ENCODE measurements at places on chromosomes 4 and X.

- DNase-seq, result no peak
Measured at GRCh38 chr4:1547856-1548826, 136.0 kb downstream of the FAM53A start.

DNA sequence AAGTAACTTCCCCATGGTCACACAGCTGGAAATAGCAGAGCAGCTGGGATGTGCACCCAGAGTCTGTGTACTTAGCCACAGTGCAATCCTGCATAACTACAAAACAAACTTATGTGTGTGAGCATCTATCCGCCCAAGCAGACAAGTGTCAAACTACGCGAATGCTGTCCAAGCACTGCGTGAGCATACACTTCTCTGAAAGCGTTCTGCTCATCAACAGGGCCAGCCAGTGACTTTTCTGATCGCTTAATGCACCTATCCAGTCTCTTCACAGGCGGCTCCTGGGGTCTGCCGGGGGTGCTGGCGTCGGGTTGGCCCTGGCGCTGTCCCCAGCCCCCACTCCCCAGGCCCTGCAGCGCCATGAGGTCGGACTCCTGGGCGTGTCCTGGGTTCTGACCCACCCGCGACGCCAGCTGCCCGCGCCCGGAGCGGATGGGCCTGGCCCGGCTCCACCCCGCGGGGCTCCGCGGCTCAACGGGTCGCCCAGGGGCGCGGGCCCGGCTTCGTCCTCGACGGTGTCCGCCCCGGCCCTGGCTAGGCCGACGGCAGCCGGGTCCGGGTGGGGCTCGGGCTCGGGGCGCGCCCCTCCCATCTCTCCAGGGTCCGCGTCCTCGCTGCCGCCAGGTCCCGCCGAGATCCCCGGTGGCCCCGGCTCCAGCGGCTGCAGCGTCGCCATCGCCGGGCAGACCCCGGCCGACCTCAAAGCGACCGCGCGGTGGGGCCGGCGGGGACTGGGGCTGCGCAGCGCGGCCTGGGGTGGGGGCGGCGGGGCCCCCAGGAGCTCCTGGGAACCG, 1.3 kb upstream of the ZNF141 start:
- no peak for DNase-seq

- no peak for DNase-seq
Measured at GRCh38 chr4:122798917-122799316, 27.7 kb upstream of the FGF2 start.

DNA sequence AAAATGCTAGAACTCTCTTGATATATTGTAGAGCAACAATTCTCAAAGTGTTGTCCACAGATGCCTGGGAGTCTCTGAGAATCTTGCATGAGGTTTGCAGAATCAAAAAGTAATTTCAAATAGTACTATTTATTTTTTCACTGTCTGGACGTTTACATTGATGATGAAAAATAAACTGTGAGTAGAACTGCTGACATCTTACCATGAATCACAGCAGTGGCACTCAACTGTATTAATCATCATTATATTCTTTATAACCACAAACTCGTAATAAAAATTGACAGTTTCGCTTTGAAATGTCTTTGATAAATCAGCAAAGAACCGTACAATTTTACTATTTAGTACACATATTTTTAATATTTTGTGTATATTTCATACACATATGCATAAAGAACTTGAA, 94.5 kb downstream of the NAF1 start:
- no peak for DNase-seq

DNA sequence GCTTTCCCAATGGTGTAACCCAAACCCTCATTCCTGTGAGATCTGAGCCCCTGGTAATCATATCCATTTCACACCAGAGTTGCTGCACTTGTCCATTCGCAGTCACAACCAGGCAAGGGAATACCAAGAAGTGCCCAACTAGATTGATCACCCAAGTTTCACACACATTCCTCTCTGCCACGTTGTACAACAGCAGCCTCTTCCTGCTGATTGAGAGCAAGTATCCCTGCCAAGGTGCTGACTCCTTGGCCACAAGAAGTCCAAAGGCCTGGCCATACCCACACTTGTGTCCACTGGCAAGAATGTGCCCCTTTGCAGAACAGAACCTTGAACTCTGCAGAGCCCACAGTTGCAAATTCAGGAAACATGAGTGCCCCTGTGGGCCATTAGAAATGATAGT, 6.5 kb upstream of the ACOT9 start:
- DNase-seq, result no peak

DNA sequence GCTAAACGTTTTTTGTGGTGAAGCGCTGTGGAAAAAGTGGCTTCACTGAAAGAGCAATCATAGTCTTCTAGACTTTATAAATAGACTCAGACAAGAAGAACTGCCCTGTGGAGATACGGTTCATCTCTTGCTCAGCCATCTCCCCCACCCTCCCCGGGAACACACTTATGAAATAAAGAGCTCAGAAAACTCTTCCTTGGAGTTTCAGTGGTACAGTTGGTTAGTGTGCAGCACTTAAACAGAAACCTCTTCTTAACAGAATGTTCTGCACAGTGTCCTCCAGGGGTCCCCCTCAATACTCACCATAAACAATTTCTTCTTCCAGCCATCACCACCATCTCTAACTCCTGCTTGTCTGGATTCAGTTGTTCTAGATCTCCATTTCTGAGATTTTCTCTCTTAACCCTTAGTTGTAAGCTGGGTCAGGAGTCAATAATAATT, 313.0 kb downstream of the ARHGAP10 start:
- DNase-seq, result no peak

GRCh38 chr4:70654605-70655011, 11.7 kb downstream of the JCHAIN start:
- no peak for DNase-seq

DNA sequence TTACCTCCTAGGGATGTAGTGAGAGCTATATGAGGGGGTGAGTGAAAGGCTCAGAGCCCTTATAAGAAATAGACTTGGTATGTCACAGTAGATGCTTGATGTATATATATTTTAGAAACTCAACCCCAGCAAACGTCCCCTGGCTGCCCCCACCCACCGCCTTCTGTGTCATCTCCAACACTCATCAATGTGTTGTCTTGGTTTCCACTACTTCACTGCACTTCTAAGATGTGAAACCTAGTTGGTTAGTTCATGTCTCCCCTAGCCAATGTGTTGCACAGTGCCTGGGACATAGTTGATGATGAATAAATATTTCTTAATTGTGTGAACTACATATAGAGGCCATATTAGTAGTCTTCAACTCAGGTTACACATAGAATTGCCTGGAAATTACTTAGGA, 4.4 kb downstream of the FGFBP2 start:
- DNase-seq, result no peak

DNA sequence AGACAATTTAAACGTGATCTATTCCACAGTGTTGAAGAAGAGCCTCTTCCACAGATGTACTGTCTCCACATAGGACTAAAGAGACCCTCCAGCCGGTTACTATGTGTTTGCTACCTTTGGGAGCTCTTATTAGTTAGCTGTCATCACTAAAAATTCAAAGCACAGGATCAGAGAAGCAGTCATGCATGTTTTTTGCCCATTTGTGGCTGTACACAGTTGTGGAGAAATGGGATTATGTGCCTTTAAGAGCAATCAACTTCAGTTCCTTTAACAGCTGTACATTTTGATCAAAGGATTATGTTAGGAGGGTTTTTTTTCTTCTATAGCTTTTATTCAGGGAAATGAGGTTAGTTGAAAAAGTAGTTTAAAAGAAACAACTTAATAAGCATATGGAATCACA, 149.0 kb upstream of the SPOCK3 start:
- DNase-seq, result no peak

DNA sequence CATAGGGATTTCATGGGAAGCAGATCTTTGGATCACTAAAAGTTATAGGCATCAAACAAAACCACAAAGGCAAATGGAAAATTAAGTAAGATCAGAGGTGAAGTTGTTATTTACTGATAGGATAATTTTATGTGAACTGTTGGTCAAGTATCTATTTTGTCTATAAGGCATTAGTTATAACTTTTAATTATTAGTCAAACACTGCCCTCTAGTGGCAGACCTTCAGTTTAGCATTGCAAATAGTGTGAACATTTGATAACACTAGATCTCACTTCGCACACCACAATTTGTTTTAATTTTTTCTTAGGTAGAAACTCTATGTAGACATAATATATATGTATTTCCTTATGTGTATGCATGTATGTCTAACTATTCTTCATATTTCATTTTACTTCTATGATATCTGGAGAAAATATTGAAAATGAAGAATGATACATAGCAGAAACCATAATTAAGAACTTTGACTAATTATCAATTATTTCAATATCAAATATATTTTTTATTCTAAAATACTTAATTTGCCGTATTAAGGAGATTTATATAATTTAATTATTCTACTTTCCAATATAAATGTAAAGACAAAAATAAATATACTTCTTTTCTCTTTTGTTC, 214.5 kb upstream of the TACR3 start:
- DNase-seq, result no peak

DNA sequence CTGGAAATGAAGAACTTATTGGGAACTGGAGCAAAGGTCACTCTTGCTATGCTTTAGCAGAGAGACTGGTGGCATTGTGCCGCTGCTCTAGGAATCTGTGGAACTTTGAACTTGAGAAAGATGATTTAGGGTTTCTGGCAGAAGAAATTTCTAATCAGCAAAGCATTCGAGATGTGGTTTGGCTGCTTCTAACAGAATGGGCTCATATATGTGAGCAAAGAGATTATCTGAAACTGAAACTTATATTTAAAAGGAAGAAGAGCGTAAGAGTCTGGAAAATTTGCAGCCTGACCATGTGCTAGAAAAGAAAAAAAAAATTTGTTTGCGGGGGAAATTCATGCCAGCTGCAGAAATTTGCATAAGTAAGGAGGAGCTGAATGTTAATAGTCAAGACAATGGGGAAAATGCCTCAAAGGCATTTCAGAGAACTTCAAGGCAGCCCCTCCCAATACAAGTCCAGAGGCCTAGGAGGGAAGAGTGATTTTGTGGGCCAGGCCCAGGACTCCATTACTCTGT, 35.9 kb upstream of the PAPSS1 start:
- DNase-seq, result no peak

- no peak for DNase-seq
Measured at GRCh38 chrX:70437921-70438665, 6.5 kb upstream of the DLG3 start.

GRCh38 chr4:62342346-62342745, 1142.2 kb downstream of the ADGRL3 start:
- no peak for DNase-seq

DNA sequence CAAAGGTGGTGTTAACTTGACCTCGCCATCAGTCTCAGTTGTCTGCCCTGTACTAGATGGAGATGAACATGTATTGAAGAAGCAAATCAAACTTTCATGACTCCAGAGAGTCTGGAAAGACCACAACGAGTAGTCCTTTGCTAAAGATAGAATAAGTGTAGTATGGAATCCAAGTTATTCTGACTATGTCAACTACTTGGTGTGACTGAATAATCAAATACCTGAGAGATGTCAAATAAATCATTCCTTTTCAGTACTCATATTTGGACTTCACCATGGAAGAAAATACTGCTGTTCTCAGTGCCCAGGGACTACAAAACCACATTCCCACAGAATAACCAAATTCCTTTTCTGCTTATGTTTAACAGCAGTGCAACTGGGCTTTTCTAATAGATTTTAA, 161.2 kb upstream of the SPRY1 start:
- no peak for DNase-seq

- no peak for DNase-seq
Measured at GRCh38 chr4:26071688-26072087, 157.7 kb downstream of the SMIM20 start.

GRCh38 chr4:67988991-67989390, 25.7 kb upstream of the TMPRSS11A start:
- no peak for DNase-seq

GRCh38 chr4:157270108-157270507, 49.6 kb downstream of the GRIA2 start:
- DNase-seq, result no peak

- no peak for DNase-seq
Measured at GRCh38 chr4:67344594-67345380, 200.5 kb downstream of the CENPC start.

GRCh38 chr4:1026115-1026514, 14.7 kb downstream of the FGFRL1 start:
- DNase-seq, result no peak

- no peak for DNase-seq
Measured at GRCh38 chr4:78551420-78552351, at the start of gene ANXA3. Gene ANXA3 (plus strand): TSS chr4:78551770. CDS start chr4:78554474, 2,704 bp downstream.

- DNase-seq, result no peak
Measured at GRCh38 chrX:41781500-41781899, 57.5 kb downstream of the GPR82 start.

DNA sequence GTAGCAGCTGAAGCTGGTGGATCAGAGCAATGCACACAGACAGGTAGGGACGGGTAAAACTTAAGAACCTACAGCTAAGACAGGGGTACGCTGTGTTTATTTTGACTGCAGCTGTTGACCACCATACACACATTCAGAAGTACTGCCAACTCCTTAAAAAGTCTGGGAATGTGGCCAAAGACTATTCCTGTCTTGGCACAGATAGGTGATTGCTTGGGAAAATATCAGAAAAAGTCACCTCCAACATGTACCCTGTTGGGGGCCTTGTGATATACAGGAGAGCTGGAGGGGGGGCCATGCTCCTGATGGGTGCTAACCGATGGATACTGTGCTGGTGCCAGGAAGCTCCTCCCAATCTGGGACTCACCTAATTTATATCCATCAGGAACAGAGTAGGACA, 121.2 kb downstream of the VCX2 start:
- DNase-seq, result no peak

GRCh38 chr4:106268786-106269185, 47.2 kb downstream of the TBCK start:
- DNase-seq, result no peak

DNA sequence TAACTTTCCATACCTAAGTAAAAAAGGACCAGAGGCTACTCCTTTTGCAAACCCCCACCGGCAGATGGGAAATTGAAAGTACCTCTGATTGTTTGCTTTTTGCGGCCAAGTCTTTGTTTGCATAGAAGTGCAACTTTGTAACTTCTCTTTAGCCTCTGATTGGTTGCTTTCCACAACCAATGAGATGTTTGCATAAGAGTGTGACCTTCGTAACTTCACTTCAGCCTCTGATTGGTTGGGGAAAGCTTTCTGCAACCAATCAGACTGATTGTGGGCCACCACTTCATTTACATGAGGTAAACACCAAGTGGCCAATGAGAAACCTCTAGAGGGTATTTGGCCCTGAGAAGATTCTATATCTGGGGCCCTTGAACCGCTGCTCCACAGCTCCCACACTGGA, 48.8 kb upstream of the PGRMC1 start:
- DNase-seq, result no peak

- DNase-seq, result no peak
Measured at GRCh38 chr4:71081192-71081591, 87.7 kb downstream of the DCK start.

DNA sequence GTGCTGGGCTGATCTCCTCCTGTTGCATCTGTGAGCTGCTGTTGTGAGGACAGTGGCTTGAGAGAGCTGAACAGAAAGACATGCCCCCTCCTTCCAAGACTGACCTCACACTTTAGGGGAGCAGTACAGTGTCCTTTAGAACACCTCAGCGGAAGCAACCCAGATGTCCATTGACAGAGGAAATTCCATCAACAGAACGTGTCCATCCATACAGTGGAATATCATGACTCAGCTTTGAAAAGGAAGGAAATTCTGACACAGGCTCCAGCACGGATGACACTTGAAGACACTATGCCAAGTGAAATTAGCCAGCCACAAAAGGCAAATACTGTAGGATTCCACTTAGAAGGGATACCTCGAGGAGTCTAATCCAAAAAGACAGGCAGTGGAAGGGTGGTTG, 103.5 kb downstream of the GPR143 start:
- no peak for DNase-seq

GRCh38 chr4:139666735-139667281, 1.2 kb downstream of the MGST2 start:
- DNase-seq, result no peak
